ENCODE measurements at places on chromosomes 1 and 21.

DNA sequence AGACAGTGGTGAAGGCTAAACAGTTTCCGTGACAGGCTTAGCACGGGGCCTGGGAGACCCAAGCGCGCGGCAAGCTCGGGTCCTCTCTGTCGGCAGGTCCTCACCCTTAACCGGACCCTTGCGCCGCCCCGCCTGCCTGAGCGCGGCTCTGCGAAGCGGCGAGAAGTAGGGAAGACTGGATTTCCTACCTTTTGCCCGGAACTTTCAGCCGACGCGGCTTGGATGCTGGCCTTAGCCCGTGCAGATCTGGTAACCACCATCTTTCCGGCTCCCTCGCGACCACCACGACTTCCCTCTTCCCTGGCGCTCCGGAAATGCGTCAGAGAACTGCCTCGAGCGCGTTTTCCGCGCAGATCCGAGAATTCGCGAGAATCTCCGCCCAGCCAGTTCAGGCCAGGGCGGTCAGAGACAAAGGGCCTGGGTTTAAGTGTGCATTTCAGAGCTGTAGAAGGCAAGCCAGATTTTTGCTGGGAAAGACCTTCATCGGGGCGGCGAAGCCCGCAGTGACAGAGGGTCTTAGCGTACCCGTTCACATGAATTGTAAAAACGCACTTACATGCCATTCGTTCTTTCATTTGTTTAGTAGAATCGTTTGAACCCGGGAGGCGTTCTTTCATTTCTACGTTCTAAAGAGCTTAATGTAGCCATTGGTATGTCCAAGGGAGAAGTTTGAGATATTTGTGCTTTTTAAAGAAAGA lies at the start of gene DNTTIP2:
TSS of gene DNTTIP2 (minus strand) at position 318 of the 698 bp plus-strand sequence. CDS start at position 260, 58 bp downstream.
- peak; percentile 96 for DNase-seq

- no peak for DNase-seq
These were observed 46.5 kb upstream of the GCLM start for GRCh38 chr1:93955765-93956164.

DNA sequence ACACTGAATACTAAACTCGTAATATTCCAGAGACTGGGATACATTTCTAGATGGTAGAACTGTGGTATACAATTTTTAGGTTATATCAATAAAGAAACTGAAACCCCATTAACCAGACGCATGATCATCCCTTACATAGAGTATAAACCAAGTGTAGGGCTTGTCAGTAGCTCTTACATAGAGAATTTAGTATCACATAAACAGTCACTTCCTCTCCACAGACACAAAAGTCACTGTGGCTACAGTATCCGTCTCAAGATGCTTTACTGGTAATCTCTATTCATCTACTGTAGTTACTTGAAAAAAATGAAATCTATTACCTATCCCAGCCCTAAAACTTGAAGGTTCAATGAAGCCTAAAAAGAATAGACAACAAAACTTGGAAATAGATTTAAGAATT lies 252.3 kb upstream of the TMPRSS15 start:
- DNase-seq: no peak

GRCh38 chr1:236728752-236729151 lies 42.5 kb downstream of the ACTN2 start:
- DNase-seq: no peak

All from left kidney (tissue), 8 donors.